ENCODE measurements at places on chromosomes 11 and 22.
A peak's percentile ranks its signal among the peaks of the same experiment; 100 is the strongest.

DNA sequence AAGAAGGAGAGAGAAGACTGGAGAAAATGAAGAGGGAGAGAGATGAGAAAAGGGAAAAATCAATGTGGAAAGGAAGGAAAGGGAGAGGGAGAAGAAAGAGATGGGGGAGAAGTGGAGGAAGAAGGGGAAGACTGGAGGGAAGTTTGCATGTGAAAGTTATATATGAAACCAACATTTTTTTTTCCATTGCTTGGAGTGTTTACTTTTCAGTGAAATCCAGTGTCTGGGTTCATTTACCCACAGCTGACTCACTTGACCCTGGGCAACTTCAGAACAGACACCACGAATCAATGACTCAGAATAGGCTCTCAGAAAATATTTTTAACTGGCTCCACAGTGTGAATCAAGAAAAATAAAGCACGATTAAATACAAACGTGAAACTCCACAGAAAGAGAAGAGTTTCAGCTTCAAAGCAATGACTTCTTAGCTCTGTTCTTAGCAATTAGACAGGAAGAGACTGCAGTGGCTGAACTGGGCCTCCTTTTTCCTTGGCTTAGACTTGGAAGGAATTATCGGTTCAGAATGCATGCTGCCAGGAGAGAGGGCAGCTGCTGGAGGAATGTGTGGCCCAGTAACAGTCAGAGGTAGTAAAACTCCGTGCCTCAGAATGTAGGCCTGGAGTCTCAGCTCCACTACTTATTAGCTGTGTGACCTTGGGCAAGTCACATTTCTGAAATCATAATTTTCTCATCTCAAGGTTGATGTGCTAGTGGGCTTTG is 237.5 kb downstream of the MIAT start:
- DNase-seq, result no peak

- DNase-seq, result no peak
Observed at GRCh38 chr11:128085276-128085675, 502.1 kb downstream of the ETS1 start.

- DNase-seq, result no peak
Observed at GRCh38 chr11:11975201-11976092, 33.0 kb downstream of the DKK3 start.

DNA sequence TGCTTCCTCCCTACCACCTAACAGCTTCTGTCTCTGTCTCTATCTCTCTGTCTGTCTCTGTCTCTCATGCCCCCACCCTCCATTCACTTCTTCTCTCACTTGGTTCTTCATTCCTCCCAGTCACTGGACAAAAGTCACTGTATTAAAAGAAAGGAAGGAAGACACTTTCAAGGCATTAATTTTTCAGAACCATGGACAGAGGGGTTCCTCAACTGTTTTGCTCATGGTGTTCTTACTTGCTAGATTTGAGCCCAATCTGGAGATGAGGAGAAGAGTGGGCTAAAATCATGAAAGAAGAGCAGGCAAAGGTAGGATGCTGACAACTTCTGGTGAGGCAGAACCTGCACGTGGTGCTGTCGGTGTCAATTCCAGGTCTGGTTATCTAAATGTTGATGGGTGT is 116.7 kb upstream of the LARGE1 start:
- DNase-seq, result no peak

DNA sequence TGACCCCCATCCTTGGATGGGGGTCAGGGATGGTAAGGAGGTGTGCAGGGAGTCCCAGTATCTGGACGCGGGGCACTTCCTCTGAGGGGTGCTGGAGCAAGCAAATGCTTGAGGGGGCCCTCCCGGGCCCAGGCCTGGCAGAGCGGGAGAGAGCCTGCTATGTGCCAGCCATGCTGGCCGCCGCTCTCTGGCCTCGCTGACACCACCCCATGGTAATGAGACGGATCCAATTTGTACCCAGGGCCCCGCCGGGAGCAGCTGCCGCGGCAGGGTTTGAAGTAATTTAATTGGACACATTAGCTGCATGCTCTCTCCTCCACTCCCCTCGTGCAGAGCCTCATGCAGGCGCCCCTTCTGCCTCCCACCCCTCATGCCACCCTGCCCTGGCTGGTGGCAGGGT is 6.3 kb downstream of the SYT7 start:
- no peak for DNase-seq

DNA sequence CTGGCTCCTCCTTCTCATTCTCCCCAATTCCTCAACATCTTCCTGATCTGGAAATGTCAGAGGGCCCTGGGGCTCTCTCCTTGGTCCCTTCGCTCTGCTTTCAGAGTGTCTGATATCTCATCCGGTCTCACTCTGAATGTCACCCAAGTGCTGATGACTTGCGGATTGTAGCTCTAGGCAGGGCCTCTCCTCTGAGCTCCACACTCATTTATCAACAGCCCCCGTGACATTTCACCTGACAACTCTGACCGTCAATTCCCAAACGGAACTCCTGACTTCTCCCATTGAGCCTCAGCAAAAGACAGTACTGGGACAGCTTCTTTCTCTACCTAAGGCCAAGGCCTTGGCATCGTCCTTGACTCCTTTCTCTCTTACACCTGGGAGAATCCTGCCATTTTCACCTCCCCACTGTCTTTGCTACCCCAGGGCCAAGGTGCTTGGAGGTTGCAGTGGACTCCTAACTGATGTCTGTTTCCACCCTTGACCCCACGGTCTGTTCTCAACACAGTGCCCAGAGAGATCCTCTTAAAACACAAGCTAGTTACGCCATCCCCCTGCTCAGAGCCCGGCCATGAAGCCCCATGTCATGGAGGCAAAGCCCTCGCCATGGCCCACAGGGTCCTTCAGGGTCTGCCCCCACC is 57.5 kb upstream of the THY1 start:
- DNase-seq, result no peak

DNA sequence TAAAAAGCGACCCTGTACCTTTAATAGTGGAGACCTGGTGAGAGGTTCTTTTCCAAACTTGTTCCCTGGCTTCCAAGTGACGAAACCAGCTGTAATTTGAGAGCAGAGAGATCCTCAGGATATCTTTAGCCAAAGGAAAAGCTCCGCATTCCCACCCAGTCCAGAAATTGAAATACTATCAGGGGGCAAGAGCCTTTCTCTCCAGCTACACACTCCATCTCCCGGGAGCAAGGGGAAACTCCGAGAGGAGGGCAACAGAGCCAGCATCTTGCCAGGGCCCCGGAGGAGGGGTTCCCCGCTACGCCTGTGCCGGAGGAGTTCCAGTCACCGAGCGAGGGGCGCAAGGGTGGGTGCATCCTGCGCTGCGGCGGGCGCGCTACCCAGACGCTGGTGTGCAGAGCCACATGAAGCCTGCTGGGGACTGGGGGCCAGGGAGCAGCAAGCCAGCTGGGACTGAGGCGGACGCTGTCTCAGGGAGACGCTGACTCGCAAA is at the start of gene FIBIN:
Gene FIBIN (plus strand): TSS at position 148 of the 493 bp plus-strand sequence. CDS start 415 bp downstream, outside the sequence.
- peak; percentile 9 for DNase-seq

- no peak for DNase-seq
Observed at GRCh38 chr11:129143335-129143734, 48.8 kb downstream of the ARHGAP32 start.

GRCh38 chr22:22883090-22883727 is 4.4 kb upstream of the IGLL5 start:
- no peak for DNase-seq

GRCh38 chr11:1560002-1560648 is 11.9 kb downstream of the DUSP8 start:
- no peak for DNase-seq

- DNase-seq, result no peak
Observed at GRCh38 chr11:27111896-27112295, 71.3 kb downstream of the BBOX1 start.

DNA sequence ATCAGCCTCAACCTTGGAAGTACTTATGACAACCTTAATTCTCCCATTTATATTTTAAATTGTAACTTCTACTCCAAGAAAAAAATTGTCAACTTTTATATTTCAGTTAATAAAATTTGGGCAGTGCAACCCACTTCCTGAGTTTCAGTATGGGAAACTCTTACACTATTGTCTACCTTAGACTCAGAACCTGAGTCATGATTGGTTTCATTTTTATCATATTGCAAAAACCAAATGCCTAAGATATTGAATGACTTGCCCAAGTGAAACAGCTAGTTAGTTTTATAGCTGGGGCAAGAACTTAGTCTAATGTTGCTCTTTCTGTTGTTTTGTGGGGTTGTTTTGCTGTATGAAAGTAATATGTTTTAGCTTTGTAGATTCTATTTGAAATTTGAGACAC is 334.0 kb upstream of the ARHGAP42 start:
- DNase-seq, result no peak

GRCh38 chr22:43213962-43214361 is 27.0 kb upstream of the TTLL12 start:
- no peak for DNase-seq

DNA sequence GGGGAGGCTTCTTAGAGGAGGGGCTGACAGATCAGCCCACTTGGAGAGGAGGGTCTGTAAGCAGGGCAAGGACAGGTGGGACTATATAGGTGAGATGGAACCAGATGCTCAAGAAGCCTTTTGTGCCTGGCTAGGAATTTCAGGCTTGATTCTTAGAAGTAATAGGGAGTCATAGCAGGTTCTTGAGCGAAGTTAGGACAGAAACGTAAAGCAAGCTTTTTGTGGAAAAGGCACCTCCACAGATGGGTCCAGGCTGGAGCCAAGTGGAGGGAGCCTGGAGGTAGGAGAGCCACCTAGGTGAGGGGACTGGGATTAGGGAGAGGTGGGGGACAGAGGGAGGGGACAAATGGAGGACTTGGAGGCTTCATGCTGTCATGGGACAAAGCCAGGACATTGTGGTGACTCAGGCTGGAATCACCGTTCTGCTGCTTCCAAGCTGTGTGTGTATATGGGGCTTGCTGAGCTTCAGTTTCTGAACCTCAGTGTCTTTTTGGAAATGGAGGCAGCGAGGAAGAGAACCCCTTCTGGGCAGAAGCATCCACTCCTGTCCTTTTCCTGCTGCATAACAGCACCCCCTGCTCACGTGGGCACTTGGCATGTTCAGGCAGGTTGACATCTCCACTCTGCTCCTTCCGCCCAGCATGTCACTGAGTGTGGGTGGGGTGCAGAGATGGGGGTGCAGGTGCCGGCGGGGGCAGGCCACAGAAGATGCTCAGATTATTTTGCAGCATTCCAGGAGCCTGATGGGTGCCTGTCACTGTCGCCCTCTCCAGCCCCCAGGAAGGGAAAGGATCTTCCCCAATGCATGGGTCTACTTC is 58.0 kb downstream of the MCM5 start:
- DNase-seq, result no peak

DNA sequence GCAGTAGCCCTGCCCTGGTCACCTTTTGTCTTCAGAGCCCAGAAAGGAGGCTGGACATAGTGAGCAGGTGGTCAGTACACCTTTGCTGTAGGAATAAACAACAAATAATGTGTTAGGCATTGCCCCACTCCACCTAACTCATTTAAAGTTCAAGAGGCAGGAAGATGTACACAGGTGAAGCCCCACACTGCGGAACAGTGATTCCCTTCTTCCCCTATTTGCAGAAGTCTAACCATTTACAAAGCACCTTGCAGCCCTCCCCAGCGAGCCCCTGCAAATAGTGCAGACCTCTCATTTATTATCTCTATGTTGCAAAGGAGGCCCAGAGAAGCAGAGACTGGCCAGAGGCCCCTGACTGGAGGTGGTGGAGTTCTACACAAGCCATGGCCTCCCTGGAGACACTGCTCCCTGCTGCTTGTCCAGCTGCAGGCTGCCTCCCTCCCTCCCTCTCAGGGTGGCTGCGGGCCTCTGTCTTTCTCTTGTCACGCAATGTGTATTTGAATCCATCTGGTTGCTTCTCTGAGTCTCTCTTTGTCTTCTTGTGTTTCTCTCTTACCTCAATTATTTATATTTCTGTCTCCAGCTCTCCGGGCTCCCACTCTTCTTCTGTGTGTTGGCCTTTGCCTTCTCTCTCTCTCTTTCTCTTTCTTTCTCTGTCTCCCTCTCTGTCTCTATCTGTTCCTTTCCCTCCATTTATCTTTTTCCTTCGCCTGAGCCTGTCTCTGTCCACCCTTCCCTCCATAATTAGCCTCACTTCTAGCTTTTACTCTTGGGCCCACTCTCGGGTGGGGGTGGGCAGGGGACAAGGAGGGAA is 59.1 kb upstream of the PRDM11 start:
- no peak for DNase-seq

- no peak for DNase-seq
Observed at GRCh38 chr11:69918231-69918937, 99.2 kb upstream of the FGF3 start.

DNA sequence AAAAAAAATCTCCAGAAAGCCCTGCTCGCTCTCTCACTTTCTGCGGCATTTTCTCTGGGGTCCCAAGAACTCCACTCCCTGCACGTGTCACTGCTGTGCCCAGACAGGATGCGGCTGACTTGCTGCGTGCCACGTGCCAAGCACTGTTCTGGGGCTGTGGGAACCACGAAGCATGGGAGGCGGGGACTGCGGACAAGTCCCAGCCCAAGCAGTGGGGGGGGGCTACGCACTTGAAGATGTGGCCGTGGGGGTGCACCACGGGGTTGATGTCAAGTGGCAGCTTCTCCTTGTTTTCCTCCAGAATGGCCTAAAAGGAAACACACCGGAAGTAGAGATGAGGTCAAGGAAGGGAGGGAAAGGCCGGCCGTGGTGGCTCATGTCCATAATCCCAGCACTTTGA is 10.8 kb downstream of the TTLL12 start:
- DNase-seq, result no peak

DNA sequence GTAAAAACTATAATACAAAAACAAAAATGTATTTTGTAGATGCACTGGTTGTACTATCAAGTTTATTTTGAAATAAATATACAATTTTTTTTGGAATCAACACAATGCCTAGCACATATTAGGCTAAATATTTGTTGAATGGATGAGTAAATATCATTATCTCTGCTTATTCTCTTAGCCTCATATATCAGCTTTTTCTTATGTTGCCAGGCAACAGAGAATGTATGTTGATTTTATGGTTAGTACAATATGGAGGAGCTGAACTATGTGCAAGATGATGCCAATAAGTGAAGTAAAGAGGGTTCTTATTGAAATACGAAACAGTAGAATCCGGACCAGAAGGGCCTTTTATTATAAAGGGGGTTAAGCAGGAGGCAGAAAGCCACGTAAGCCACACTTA is 94.9 kb downstream of the FAR1 start:
- no peak for DNase-seq

Data from substantia nigra (tissue), 51 donors.